ENCODE measurements at places on chromosomes 7 and 10.

GRCh38 chr7:2844153-2845033 lies at the start of gene GNA12:
GNA12 (minus strand) TSS chr7:2844308; CDS start chr7:2844161, 147 bp downstream.
- peak; percentile 99 for DNase-seq

DNA sequence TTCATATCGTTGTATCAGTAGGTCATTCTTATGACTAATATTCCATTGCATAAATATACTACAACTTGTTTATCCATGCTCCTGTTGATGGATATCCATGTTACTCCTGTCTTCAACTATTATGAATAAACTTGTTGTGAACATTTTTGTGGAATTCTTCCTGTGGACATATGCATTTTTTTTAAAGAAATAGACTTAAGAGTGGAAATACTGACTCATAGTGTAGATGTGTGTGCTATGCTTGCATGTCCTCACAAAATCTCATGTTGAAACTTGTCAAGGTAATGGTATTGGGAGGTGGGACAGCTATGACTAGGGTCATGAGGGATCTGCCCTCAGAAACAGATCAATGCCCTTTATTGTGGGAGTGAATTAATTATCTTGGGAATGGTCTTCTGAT lies 240.5 kb upstream of the PRSS58 start:
- DNase-seq = no peak

DNA sequence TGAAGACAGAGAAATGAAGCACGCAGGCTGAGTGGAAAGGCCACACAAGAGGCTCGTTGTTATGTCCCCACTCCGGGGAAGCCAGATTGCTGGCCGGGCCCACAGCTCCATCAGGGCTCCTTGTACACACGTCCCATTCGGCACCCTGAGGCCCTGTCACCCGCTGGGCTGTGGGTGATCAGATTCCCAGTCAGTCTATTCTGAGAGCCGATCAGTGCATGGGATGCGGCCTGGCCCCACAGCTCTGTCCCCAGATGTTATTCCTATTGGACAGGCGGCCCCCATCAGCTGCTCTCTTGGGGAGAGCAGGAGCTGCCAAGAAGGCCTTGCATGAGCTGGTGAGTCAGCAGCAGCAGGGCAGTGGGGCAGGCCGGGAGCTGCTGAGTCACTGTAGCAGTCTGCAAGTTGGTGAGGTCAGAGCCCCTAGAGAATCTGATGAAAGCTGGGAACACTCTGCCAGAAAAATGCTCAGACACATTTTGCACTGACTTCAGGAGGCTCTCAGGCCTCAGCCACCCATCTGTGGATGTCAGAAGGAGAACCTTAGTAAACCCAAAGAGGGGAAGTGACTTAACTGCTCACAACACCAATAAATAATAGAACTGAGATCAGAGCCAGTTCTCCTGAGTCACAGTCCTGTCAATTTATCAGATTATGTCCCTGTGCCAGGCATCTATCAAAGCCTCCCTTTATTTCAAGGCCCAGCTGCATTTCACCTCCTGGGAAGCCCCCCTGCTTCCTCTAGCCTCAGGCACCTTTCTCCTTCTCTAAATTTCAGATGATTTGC lies 9.4 kb upstream of the PSAP start:
- no peak for DNase-seq

DNA sequence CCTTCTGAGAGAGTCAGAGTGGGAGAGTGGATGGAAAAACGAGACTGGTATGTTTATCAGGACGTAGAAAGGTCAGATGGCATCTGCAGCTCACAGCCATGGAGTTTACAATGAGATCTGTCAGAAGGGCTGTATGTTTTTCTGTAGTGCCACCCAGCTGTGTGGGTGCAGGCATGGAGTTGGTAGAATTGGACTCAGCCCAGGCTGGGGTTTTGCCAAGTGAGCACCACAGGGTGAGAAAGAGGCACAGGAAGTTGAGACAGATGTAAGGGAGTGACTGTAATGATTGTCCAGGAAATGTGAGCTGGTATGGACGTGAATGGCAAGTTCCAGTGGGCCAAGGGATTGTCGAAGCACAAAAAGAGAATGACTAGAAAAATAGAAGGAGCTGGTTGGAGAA lies 9.1 kb upstream of the ZYX start:
- peak; percentile 44 for DNase-seq

GRCh38 chr7:52500841-52501240 lies 534.6 kb upstream of the POM121L12 start:
- no peak for DNase-seq

DNA sequence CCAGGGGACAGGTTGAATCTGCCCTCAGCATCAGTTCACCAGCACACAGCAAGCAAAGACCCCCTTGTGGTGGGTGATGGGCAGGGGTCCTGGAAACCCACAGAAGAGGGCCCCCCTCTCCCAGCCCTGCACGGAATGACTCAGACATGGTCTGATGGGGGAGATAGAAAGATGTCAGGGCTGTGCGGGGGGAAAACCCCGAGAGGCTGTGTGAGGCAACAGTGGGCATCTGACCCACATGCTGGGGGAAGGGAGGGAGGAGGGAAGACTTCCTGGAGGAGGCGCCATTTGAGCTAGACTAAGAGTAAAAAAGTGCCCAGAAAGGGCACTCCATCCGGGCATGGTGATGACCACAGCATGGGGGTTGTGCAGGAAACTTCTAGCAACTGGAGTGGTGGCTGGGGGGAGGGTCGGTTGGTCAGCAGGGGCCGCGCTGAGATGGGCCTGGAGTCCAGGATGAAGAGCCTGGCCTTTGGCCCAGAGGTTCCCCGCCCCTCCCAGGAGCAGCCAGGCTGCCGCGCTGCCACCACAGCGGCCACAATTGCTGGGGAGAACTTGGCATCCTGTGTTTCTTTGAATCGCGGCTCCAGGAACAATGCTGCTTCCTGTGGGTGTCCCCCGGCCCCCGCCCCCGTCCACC lies 2.5 kb downstream of the LFNG start:
- DNase-seq = peak; percentile 71

GRCh38 chr7:131370523-131370968 lies 42.9 kb downstream of the MKLN1 start:
- DNase-seq = no peak

All from stimulated activated CD4-positive, alpha-beta T cell treated with anti-CD3 and anti-CD28 coated beads, TNF-alpha, amount 100 ng/mL, for 24 hours (primary cell).